ENCODE measurements at places on chromosomes 1 and 21. TPM values are rescaled to one million over a fixed set of nuclear protein-coding genes. Genes with fewer than 3 reads are reported as not detected.

The TTC4 gene
- total RNA-seq = 28.3 TPM

The LRRC38 gene
- total RNA-seq = 0.43 TPM

The EPS15 gene
- total RNA-seq = 41.8 TPM

The RHEX gene
- total RNA-seq = not detected

The PTPRC gene
- total RNA-seq = 0.34 TPM

The RGS8 gene
- total RNA-seq = 5.6 TPM

The RPTN gene
- not detected for total RNA-seq

The MPC2 gene
- 30.7 TPM for total RNA-seq

The DNALI1 gene
- total RNA-seq = 26.7 TPM

The IFNLR1 gene
- 13.0 TPM for total RNA-seq

The TSPAN1 gene
- not detected for total RNA-seq

The MXRA8 gene
- total RNA-seq = 29.2 TPM

The KCNK1 gene
- 73.9 TPM for total RNA-seq

The SDC3 gene
- 76.5 TPM for total RNA-seq

DNA sequence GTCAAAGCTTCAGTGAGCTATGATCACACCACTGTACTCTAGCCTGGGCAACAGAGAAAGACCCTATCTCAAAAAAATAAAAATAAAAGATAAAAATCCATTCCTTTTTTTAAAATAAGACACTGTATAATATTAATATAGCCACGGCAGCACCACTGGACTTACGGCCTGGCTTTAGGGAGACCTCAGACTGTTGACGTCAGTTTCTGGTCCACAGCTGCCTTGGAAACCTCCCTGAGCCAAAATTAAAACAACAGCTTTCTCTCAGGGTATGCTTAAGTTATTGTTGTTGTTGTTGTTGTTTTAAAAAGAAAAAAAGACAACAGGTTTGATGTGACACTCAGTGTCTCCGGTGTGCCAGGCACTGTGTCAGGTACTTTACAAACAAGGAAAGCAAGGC is 42.0 kb downstream of the CAPZB start:
- DNase-seq = no peak

DNA sequence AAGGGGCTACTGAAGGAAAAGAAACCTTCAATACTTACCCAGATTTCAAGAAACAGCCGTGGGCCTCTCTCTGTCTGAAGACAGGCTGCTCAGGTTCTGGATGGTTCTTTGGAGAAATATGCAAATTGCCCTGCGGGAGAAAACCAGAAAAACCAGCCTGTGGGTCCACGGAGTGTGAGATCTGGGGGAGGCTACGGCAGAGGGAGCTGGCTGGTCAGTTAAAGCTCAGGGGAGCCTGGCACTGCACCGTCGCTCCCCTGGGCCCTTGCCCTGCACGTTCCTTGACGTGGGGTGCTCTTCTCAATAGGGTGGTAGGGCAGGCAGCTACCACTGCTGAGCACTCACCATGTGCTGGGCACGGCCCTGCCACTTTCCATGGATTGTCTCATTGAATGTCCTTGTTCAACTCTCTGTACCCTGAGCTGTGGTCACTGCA is 12.7 kb downstream of the TMCO4 start:
- peak; percentile 84 for DNase-seq

DNA sequence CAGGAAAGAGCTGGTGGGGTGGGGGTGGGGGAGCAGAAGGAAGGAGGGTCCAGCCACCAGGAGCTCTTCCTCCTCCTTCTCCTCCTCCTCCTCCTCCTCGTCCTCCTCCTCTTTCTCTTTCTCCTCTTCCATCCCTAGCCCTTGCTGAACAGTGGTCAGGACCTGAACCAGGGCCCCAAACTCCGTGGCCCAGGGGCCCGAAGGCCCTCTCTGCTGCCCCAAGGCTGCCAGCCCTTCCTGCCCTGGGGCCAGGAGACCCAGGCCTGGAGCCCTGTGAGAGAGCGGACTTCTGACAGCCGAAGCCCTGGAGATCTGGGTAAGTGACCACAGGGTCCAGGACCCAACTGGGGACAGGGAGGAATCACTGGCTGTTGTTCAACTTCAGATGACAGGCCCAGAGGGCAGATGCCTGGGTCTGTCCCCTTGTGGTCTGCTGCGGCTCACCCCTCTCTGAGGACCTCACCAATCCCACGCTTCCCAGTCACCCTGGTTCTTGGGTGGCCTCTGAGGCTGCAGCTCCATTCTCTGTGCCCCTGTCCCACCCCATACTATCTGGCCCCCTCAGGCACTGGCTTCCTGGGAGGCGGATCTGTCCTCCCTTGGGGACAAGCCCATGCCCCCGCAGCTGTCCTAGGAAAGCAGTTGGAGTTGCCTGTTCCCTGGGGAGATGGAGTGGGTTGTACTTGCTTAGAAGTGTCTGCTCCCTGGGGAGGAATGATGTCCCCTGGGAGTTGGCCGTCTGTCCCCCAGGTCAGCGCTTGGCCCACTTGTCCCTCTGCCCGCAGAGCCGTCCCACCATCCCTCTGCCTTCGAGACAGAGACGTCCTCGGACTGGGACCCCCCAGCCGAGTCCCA is 51.8 kb downstream of the VWA5B1 start:
- DNase-seq = no peak

GRCh38 chr1:208231881-208232661 is 12.1 kb downstream of the PLXNA2 start:
- peak; percentile 73 for DNase-seq

DNA sequence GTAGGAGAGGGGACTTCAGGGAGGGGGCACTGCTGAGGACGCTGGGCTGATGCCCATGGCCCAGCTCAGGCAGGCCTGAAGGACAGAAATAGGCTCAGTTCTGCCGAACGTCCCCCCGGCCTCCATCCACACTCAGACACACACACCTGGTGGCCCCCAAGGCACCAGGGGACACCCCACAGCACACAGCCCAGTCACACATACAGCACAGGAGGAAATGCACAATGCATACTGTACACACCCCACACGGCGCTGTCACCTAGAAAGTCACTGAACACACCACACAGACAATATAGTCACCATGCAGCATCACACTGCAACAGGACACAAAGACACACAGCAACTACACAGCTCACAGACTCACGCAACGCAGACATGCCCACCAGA is 562 bp downstream of the SYTL1 start:
- DNase-seq = peak; percentile 58

GRCh38 chr1:234309598-234310459 is 63.4 kb upstream of the COA6 start:
- peak; percentile 91 for DNase-seq

- DNase-seq = peak; percentile 57
Measured at GRCh38 chr1:23804183-23804835, 3.8 kb upstream of the GALE start.

DNA sequence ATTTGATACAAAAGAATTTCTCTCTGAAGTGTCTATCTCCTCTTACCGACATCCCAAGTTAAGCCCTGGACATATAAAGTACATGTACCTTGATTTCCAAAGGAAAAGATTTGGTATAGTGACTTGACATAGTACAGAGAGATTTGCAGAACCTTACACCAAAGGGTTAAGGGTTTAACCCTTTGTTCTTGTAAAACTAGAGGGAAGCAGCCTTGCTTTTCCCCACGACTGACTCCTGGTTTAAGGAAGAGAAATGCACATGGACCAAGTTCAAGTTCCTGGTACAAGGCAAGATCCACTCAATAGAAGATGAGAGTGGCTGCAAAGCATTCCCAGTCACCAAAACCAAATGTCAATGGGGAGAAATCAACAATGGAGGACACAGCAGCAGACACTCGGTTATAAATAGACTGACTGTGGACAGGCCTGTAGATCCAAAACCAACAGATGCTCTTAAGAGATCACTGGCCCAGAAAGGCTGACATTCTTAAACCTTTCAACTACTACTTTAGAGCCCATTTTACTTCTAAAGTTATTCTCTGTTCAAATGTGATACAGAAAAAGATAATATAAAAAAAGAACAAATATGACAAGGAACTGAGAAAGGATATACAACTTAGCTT is 69.4 kb downstream of the PUM1 start:
- DNase-seq = no peak

DNA sequence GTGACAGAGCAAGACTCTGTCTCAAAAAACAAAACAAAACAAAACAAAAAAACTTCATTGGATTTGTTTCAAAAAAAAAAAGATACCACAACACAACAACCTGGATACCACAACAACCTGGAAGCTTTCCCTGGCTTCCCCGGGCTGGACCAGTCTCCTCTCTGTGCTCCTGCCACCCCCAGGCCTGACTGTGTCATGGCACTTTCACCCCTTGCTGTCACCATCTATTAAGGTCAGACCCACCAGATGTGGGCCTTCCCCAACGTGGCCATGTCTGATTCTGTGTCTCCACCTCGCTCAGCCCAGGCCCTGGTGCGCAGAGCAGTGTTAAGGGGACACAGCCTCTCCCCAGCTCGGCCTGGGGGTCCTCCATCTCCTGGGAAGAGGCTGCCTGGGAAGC is 28.3 kb upstream of the ACOT11 start:
- peak; percentile 84 for DNase-seq

- DNase-seq = no peak
Measured at GRCh38 chr1:193494368-193494767, 308.0 kb upstream of the B3GALT2 start.

GRCh38 chr1:155247667-155248553 is 7.4 kb downstream of the ENTREP3 start:
- DNase-seq = no peak

DNA sequence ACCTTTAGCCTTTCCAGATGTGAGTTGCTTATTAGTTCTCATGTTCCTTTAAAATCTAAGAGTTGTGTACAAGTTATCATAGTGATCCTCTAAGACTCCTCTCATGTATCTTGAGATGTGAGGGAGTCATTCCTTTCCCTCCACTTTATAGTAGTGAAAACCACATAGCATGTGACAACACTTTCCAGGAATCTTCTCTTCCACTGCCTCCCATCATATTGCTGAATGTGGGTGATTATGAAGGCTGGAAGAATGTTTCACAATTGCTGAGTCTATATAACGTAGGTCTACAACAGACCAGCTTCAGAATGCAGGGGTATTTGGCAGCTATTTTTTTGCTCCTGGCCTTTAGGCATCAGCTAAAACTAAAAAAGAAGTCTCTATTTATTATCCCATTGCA is 44.7 kb upstream of the LRRC7 start:
- DNase-seq = no peak

GRCh38 chr1:36793452-36793851 is 240.9 kb downstream of the GRIK3 start:
- no peak for DNase-seq

GRCh38 chr1:66256629-66257572 is 277.1 kb upstream of the SGIP1 start:
- no peak for DNase-seq

DNA sequence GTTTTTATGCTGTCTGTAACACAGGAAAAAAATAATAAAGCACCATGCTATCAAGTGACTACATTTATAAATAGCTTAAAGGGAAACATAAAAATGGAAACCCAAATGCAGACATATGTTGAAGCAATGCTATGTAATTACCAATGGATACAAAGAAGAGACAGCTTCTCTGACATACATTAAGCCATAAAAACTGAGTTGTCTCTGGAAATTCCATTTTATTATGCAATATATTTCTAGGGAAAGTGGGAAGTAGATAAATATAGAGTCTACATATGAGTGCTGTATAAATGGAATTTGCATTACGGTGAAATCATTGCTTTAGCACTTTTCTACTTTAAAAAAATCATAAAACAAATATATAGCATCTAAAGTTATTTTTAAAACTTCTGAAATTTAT is 135.2 kb upstream of the COL11A1 start:
- DNase-seq = no peak

GRCh38 chr1:19359357-19359756 is 47.2 kb downstream of the SLC66A1 start:
- no peak for DNase-seq

GRCh38 chr1:63886340-63886739 is 112.5 kb downstream of the ROR1 start:
- DNase-seq = no peak

DNA sequence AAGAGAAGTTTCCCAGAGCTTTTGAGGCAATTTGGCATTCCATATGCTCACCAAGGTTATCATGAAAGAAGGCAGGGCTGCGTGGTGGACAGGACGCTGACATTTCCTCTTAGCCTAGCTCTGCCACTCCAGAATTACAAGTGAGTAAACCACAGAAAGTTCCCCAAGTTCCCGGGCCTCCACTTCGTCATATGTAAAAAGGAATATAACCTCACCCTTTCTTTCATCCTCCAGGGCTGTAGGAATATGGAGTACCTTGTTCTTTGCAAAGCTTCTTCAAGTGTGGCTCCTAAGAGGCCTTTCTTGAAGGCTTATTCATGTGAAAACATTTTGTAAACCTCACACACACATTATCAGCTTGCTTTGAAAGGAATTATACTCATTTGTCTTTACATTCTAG is 210.2 kb downstream of the GREM2 start:
- DNase-seq = no peak

- no peak for DNase-seq
Measured at GRCh38 chr1:13826591-13826990, 126.6 kb downstream of the PRDM2 start.

DNA sequence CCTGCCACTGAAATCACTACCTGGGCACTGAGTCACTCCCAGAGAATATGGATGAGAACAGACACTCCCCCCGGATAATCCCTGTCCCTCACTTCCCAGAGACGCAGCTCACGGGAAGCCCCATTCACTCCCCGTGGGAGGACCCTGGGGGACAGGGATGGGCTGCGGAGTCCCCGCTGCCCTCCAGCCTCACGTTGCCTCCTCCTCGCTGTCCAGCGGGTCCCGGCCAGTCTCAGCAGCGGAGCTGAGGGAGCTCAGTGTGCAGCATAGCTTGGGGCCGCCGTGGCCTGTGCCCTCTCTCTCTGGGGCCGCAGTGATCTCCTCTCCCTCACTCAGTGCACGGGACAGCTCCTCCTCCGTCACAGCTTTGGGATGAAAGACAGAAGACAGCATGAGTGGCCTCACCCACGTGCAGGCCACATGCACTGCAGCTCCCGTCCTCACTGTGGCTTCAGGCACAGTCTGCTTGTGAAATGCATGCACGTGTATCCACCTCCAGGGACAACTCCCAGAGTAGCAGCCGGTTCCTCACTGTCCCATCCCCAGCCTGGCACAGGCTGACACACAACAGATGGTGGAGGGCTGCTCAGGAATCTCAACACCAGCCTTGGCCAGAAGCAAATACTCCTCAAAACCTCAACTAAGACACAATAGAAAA is 7.4 kb downstream of the CFAP410 start:
- no peak for DNase-seq

DNA sequence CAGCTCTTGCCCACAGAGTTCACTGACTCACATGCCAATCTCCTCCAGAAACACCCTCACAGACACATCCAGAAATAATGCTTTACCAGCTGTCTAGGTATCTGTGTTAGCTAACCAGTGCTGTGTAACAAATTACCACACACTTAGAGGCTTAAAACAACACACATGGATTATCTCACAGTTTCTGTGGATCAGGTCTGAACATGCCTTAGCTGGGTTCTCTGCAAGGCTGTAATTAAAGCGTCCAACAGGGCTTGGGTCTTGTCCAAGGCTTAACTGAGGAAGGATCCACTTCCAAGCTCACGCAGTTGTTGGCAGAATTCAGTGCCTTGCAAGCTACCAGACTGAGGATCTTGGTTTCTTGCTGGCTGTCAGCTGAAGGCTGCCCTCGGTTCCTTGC is 92.5 kb upstream of the RGS4 start:
- no peak for DNase-seq

- DNase-seq = peak; percentile 26
Measured at GRCh38 chr1:54114001-54114400, 38.8 kb downstream of the CDCP2 start.
